ENCODE measurements at places on chromosomes 5 and 9.

DNA sequence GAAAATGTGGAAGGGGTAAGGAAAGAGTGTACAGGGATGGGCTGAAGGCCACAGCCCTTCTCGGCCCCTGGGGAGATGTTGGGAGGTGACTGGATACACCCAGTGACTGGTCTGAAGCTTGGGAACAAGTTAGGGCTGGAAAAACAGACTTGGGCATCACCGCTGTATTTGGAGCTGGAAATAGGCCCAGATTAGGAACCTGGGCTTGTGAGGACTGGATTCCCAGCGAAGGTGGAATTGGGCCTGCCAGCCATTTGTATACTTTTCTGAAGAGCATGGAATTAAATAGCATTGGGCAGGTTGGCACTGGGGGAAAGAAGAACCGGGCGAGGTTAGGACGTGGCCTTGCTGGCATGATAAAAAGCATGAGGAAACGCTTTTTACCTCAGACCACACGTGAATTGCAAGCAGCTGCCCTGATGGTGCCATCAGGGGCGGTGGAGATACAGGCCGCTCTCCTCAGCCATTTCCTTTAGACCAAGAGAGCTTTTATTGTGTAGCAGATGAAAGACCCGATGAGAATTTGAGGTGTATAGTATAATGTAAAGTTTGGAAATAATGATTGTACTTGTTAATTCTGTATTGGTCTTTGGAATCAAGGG lies 37.8 kb downstream of the OTULIN start:
- DNase-seq, result no peak

DNA sequence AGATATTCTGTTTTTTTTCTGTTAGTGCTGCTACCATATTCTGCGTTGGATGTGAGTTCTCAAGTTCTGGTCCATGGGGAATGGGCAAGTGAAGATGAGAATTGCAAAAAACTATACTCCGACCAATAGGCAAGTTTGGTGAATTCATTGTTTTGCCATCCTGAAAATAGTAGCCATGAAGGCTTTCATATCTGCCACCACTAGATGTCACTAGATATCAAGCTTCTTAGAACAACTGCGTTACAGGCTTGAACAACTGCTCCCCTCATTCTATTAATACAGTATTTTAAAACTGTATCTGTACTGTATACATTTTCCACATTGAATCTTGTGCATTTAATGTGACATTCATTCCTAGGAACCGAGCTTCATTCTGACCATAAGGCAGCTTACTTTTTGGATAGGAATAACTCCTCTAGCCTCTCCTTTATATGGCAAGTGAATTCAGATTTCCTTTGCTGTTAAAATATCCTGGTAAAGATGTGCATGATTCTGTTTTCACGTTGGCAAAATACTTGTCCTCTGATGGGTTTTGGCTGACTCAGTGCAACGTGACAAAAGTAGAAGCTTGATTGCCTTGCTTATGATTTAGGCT lies 163.6 kb downstream of the SREK1 start:
- peak; percentile 36 for DNase-seq

DNA sequence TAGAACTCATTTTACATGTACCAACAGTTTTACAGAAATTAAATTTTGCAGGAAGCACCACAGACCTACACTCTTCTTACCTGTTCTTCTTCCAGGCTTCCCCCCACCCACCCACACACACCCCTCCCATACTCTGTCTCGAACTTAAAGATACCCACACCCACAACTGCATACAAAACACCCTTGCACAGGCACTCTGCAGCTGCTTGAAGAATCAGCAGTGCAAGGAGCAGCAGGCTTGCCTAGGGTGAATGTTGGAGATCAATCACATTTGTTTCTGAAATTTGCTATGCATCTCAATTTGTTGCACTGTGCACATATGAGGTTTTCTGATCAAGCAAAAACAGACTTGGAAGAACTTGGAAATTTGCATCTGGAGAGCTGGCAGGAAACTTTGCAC lies 77.5 kb upstream of the TGFBR1 start:
- DNase-seq, result no peak

DNA sequence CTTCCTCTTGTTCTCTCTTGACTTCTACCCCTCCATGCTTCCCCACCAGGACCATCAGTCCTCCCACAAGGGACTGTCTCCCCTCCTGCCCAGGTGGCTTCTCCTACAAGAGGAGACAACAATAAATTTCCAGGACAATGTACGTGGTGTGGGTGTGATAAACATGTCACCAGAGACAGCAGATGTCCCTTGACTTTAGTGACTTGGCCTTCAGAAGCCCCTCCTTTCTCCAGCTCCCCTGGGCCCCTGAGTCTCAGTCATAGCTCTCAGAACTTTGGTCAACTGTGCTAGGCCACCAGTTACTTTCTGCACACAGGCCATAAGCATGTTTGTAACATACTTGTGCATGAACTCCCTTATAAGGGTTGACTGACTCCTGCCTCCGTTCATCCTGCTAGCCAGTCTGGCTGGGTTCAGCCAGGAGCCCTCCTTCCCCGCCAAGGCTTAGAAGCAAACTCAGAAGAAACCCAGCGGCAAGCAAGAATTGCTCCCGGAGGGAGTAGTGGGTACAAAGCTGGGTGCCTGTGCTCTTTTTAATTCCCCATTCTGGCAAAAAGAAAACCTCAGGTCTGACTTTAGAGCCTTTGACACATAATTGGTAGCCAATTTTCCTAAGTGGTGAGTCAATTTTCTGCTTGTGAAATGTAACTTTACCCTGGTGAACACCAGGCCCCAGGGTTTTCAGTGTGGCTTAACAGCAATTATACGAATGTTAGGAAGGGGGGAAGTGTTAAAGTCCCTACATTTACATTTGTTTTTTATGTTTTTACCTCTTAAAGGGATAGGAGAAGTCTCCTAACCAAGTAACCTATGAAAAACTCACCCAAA lies 49.2 kb downstream of the EBF1 start:
- peak; percentile 56 for DNase-seq

GRCh38 chr9:37954581-37954981 lies 50.7 kb upstream of the SLC25A51 start:
- no peak for DNase-seq

All from right kidney (tissue), 9 donors.